Suppressor macrophage (primary cell): ENCODE measurements at places on chromosomes 11 and 22.

GRCh38 chr22:19290400-19291217 is 910 bp downstream of the CLTCL1 start:
- peak; percentile 8 for DNase-seq

DNA sequence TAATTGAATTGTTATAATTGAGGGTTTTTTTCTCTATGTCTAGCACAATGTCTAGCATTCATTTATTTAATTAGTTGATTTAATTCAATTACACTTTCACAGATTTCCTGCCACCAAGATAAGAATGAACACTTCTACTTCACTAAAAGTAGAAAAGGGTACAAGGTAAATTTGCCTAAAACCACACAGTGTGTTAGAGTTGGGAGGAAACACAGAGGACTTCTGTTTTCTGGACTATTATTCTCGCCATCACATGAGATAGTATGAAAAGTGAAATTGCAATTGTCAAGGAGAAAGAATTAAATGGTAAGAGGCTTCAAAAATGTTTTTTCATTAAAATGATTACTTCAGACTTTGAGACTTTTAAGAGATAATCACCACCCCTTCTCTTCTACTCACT is 109.5 kb downstream of the ETS1 start:
- DNase-seq, result no peak

GRCh38 chr11:65059959-65060824 is 1.8 kb upstream of the NAALADL1 start:
- DNase-seq, result no peak

GRCh38 chr22:37079158-37079557 is 27.6 kb downstream of the KCTD17 start:
- no peak for DNase-seq

DNA sequence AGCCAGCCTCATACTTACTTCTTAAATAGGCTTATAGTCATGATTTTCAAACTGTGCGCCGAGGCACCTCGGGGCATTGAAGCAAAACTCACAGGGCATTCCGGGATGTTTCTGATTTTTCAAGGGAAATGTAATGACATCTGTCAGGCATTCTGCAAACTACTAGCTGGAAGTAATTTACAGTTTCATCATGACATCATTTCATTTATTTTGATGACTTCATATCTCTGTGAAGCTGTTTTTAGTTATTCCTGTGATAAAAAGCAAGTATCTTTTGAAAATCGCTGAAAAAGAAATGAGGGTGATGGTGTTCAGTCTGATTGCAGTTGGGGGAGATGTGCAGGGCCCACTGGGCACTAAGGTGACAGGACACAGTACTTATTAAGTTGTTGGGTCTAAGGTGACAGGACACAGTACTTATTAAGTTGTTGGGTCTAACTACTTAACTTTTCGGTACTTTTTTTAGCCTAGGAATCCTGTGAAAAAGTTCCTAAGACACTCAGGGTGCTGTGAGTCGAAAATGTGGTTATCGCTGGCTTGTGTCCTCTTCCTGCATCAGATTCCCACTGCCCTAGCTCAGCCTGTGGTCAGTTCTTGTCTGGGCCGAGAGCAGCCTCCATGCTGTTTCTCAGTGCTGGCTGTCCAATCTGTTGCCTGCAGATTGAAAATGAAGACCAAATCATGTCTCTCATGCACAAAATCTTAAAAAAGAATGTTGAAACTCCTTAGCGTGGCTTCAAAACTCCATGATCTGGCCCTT is 42.6 kb downstream of the APLP2 start:
- no peak for DNase-seq

DNA sequence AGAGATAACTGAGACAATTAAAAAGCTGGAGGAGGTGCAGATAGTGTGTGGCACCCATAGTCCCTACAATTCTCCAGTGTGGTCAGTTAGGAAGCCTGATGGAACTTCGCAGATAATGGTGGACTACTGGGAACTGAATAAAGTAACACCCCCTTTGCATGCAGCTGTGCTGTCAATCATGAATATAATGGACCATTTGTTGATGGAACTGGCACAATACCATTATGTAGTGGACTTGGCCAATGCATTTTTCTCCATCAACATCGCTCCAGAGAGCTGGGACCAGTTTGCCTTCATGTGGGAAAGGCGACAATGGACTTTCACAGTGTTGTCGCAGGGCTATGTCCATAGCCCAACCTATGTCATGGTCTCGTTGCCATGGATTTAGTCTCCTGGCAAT is 324.2 kb downstream of the TMEM135 start:
- DNase-seq, result no peak

DNA sequence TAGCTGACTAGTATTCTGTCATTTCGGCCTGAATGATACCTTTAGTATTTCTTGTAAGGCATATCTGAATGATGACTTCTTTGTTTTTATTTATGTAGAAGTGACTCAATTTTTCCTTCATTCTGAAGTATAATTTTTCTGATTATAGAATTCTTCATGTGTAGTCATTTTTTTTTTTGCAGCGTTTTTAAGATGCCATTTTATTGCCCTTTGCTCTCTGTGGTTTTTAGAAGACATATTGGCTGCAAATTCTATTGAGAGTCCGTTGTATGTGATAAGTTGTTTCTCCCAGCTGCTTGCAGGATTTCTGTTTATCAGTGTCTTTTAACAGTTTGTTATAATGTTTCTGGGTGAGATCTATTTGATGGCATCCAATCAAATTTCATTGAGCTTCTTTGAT is 1224.8 kb downstream of the JRKL start:
- no peak for DNase-seq

GRCh38 chr11:71459767-71460320 is 6.8 kb downstream of the NADSYN1 start:
- DNase-seq, result no peak

DNA sequence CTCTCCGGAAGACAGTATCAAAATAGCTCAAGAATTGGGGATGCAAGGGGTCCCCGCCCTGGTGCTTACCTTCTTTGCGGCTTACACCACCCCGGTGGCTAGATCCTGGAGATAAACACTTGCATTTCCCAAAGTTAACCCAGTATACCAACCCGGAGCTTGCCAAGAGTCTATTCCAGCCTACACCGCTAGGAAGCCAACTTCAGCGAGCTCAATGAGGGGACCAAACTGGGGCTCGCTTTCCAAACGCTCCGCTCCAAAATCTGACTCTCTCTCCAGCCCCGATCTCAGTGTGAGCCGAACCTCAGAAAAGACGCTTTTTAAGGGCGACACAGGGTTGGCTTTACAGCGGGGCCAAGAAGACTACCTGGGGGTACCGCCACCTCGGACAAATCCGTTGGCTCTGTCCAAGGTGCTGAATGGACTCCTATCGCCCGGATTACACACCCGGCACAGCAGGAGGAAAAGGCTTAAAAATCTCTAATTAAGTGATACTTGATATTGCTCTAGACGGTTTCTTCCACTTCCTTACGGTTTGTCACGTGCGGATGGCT is 20.1 kb upstream of the BDNF start:
- peak; percentile 13 for DNase-seq

DNA sequence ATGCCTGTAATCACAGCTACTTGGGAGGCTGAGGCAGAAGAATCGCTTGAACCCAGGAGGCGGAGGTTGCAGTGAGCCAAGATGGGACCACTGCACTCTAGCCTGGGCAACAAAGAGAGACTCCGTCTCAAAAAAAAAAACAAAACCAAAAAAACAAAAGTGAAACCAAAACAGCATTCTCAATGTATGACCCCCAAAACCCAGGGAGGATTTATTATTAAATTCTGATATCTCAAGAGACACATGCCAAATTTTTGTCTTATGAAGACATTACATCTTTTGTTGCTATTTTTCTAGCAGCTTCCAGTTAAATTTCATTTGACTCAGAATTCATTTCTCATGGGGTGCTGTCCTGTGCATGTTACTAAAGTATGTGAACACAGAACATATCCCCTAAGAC is 3.0 kb upstream of the YPEL4 start:
- DNase-seq, result no peak

DNA sequence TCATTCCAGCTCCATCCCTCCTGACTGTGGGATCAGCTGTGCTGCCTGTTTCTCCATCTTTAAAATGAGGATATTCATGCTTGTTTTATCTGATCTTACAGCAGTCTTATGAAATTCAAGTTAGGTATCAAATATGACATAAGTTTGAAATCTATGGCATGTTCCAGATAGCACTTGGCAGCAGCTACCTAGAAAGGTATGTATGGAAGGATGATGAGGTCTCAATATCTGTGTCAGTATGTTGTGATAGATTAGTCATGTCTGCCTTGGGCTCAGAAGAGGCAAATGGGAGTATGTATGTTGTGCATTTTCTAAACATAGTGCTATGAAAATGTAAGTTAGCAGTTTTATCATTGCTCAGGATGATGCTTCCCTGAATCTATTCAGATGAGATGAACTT is 122.1 kb downstream of the NAV2 start:
- DNase-seq, result no peak

DNA sequence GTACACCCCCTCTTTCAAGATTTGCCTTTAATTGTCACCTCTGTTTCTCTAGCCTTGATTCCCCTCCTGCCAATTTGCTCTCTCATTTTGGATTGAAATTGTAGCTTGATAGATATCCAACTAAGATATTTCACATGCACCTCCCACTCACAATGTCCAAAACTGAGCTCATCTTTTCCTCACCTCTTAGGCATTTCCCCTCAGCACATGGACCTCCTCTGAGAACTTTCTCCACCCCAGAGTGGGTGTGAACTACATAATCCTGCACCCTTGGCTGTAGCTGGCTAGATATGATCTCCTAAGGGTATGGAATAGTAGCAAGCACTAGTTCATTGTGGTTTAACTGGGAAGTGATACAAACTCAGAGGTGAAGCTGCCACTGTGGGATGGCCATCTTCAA is 91.5 kb upstream of the SESN3 start:
- peak; percentile 21 for DNase-seq

- DNase-seq, result no peak
Observed at GRCh38 chr11:102476812-102477211, 24.2 kb upstream of the TMEM123 start.

- DNase-seq, result no peak
Observed at GRCh38 chr11:9761441-9761945, 97.6 kb downstream of the SWAP70 start.

- no peak for DNase-seq
Observed at GRCh38 chr11:119584193-119585042, 144.6 kb downstream of the NECTIN1 start.

- no peak for DNase-seq
Observed at GRCh38 chr22:42949159-42949558, 65.8 kb downstream of the PACSIN2 start.
